SK-N-SH treated with all-trans-retinoic acid at 6 μM for 48 hours (cell line): ENCODE measurements at places on chromosomes 5 and 9.

GRCh38 chr9:77965445-77966123, 66.0 kb downstream of the GNAQ start:
- no peak for ATAC-seq

GRCh38 chr5:141084487-141084989, 9.9 kb upstream of the PCDHB2 start:
- ATAC-seq = peak; percentile 100

DNA sequence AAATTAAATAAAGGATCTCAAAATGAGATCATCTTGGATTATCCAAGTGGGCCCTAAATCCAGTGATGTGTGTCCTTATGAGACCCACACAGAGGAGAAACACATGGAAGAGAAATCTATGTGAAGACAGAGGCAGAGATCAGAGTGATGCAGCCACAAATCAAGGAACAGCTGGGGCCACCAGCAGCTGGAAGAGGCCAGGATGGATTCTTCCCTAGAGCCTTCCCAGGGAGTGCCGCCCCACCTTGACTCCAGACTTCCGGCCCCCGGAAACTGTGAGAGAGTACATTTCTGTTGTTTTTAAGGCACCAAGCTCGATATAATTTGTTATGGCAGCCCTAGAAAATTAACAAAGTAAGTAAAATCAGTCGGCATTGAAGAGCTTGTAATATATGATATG, 286.9 kb downstream of the FBXL7 start:
- ATAC-seq = no peak

DNA sequence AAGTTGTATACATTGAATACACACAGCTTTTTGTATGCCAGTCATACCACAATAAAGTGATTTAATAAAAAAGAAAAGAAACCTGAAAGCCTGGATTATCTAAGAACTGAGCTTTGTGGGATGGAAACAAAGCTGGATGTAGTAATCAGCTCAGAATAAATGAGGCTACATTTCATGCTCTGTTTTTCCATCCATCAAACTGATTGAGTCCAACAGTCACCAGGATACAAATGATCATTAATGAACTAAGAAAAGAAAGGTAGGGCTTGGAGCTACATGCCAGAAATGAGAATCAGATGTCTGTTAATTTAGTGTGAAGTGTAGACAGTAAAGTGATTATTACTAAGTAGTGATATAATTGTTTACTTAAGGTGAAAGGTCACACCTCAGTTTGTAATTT, 109.8 kb upstream of the TARS1 start:
- ATAC-seq = peak; percentile 73

- no peak for ATAC-seq
These were observed 74.1 kb downstream of the PAX5 start for GRCh38 chr9:36959681-36960574.

DNA sequence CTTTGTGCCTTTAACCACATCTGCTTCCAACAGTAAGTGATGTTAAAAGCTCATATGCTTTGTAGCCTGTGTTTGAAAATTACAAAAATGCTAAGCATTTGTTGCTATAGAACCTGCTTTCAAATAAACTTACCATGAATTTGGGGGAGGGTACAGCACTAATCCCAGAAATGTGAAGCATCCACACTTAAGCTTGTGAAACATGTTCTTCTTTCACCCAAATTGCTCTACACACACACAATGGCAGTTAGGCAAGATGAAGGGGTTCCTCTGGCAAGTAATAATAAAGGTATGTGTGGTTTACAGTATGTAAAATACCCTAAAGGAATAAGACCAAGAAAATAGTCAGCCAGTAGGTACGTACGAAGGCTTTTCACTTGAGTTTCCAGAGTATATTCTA, 165.6 kb downstream of the SMARCA2 start:
- ATAC-seq = no peak

- ATAC-seq = peak; percentile 65; the same call in 2 of the 3 replicates
These were observed 42.4 kb downstream of the PDE6A start for GRCh38 chr5:149902177-149902576.

DNA sequence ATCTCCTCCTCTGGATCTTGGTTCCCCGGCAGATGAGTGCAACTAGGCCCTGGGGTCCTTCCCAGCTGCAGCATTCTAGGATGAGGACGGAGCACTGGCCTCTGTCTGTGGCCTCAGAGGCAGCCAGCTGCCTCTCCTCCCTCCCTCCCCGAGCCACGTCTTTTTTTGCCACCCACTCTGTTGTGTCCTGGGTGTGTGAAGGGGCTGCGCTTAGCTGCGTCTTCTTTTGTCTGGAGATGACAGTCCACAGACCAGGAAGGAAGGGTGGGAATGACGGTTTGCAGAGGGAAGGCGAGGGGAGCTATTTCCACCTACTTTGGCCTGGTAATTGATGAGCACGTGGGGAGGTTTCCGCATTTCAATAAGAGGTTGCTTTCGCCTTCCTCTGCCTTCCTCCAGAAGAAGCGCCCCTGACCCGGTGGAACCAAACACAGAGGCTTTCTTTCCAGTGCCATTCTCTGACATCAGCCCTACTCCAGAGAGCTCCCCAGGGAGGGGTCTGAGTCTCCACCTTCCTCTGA, 34.5 kb upstream of the GABRP start:
- ATAC-seq = no peak

DNA sequence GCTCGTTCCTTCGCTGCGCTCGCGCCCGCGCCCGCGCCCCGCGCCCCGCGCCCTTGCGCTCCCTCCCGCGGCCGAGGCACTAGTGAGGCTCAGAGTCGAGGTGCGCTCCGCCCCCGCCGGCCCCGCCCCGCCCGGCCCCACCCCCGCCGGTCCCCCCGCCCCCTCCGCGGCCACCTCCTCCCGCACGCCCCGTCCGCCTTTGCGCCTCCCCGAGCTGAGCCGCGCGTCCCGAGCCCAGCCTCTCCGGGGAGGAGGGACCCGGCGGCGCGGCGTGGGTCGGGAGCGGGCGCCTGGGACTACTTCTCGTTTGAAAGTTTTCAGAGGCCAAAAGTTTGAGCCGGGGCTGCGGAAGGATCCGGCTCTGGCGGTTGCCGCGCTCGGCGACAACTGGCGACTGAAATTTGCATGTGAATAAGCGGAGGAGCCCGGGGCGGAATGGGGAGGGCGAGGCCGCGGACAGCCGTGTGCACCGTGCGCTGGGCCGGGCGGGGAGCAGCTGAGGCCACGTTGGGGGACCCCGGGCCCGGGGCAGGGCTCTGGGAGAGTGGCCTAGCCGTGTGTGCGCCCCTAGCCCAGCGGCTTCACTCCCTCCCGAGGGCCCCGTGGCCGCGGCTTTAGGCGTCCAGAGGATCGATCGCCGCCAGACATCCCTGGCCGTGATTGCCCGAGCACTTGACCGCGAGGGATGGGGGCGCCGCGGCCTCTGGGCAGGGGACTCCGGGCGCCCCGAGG, at the start of gene NOTCH1:
Gene NOTCH1, minus strand, starts transcription at position 84 of the 732 bp plus-strand sequence. CDS start 262 bp downstream, outside the sequence.
- ATAC-seq = peak; percentile 86

DNA sequence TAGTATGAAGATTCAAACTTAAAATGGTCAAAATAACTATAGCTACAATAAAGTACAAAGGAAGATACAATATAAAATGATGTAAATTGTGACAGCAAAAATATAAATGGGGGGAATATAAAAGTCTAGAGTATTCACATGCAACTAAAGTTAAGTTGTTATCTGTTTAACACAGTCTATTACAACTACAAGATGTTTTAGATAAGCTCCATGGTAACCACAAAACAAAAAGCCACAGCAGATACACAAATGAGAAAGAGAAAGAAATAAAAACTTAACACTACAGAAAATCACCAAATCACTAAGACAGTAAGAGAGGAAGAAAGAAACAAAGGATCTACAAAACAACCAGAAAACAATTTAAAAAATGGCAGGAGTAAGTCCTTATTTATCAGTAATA, 17.0 kb upstream of the SH3TC2 start:
- ATAC-seq = no peak

- ATAC-seq = no peak
These were observed 152.9 kb downstream of the PIK3R1 start for GRCh38 chr5:68368311-68369022.

DNA sequence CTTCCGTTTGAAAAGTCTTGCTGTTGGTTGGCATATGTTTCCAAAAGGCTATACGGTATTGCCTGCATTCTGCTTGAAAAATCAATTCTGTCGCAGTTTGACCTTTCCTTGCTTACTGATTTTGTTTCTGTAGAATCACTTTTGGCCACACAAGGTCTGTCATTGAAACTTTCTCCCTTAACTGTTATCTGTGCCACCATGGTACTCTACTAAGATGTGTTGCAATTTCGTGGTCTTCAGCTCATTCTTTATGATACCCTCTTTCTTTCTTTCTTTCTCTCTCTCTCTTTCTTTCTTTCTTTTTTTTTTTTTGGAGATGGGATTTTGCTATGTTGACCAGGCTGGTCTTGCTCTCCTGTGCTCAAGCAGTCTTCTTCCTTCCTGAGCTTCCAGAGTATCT, 4.5 kb downstream of the OSTF1 start:
- ATAC-seq = no peak

GRCh38 chr9:94772144-94772543, 45.6 kb downstream of the AOPEP start:
- ATAC-seq = no peak
